ENCODE measurements at places on chromosomes 7 and 10.
A peak's percentile ranks its signal among the peaks of the same experiment; 100 is the strongest.

GRCh38 chr7:68461430-68461829, 1136.8 kb upstream of the AUTS2 start:
- peak; percentile 92 for DNase-seq

- no peak for DNase-seq
These were observed 59.7 kb downstream of the IGF2BP3 start for GRCh38 chr7:23410446-23411183.

DNA sequence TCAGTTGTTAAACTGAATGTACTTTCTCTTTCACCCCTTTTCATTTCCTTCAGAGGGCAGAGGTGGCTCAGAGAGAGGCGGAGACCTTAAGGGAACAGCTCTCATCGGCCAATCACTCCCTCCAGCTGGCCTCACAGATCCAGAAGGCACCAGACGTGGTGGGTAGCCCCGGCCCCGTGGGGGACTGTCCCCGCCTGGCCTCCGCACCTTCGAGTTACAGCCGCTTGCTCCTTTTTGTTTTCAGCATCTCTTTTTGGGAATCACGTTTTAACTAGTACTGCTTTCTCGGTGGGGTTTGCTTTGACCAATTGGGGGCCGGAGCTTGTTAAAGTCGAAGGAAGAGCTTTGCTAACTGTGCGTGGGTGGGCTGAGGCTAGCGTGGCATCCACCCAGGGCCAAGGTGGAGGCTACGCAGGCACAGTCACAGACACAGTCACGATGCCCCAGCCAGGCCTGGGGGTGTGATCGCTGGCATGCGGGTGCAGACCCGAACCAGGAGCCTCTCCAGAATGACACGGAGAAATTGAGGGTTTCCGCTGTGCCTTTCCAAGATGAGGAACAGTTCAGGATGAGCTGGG, 116.2 kb upstream of the SH2B2 start:
- DNase-seq, result no peak

DNA sequence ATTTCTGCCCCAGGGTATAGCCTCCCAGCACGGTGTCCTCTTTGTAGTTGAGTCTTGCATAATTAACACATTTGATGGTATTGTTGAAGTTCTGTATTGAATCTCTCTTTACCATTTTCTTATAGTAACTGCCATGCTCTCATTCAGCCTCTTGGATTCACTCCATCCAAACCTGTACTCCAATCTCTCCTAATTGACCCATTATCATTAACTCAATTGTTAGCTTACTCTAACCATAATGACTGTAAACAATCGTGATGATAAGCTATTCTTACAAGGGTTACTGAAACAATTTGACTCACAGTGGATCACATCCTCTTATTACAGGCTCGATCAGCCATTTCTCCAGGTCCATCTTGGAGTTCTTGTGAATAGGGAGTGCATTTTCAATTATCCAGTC, 191.9 kb upstream of the AGK start:
- no peak for DNase-seq

- DNase-seq, result no peak
These were observed 70.6 kb downstream of the REEP3 start for GRCh38 chr10:63591600-63592379.

DNA sequence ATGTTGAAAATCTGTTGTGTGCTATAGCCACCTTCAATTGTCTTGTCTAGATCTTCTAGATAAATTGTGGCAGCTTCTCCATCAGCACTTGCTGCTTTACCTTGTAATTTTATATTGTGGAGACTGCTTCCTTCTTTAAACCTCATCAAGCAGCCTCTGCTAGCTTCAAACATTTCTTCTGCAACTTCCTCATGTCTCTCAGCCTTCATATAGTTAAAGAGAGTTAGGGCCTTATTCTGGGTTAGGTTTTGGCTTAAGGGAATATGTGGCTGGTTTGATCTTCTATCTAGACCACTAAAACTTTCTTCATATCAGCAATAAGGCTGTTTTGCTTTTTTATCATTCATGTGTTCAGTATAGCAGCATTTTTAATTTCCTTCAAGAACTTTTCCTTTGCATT, 128.2 kb downstream of the ADAM22 start:
- no peak for DNase-seq

DNA sequence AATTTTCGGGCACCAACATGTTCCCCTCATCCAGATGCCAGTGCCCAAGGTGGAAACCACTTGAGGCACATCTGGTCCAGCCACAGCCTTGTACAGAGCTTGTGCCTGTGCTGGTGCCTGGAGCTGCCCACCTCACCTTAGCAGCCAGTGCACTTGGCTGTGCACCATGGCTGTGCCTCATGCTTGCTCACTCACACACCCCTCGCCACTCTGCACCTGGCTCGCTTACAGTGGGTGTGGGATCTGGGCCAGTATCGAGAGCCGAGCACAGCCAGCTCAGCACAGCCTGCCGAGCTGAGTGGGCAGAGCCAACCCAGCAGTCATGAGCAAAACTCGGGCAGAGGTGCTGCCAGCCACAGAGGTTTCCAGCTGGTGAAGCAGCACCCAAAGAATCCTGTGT, 139.9 kb upstream of the NUPR2 start:
- no peak for DNase-seq

DNA sequence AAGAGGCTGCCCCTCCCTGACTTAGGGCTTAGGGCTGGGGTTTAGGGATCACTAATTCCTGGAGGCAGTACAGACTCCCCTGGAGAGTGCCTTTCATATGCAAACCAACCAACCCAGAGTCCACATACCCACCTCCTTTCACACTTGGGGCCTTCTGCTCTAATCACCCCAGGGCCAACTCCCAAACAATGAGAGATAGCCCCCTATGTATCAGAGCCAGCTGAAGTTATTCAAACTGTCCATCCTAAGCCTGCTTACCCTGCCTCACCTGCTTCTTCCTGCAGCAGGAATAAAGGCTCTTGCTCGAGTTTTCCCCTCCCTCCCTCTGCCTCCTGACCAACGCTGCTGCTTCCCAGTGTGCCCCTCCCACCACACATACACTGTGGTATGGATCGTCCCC, 51.8 kb upstream of the SLC35G1 start:
- no peak for DNase-seq

DNA sequence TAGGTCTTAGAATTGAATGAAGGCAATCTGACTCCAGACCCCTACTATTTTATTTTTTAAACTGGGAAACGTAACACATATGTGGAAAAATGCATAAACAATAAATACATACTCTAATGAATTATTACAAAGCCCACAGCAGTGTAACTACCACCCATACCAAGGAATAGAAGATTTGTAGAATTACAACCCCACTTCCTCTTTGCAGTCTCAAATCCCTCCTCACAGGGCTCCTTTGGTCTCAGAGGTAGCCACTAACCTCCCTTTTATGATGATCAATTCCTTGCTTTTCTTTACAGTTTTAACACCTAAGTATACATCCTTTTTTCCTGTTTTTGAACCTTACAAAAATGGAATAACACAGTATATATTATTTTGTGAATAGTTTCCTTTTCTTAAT, 6.7 kb upstream of the CCDC126 start:
- no peak for DNase-seq

DNA sequence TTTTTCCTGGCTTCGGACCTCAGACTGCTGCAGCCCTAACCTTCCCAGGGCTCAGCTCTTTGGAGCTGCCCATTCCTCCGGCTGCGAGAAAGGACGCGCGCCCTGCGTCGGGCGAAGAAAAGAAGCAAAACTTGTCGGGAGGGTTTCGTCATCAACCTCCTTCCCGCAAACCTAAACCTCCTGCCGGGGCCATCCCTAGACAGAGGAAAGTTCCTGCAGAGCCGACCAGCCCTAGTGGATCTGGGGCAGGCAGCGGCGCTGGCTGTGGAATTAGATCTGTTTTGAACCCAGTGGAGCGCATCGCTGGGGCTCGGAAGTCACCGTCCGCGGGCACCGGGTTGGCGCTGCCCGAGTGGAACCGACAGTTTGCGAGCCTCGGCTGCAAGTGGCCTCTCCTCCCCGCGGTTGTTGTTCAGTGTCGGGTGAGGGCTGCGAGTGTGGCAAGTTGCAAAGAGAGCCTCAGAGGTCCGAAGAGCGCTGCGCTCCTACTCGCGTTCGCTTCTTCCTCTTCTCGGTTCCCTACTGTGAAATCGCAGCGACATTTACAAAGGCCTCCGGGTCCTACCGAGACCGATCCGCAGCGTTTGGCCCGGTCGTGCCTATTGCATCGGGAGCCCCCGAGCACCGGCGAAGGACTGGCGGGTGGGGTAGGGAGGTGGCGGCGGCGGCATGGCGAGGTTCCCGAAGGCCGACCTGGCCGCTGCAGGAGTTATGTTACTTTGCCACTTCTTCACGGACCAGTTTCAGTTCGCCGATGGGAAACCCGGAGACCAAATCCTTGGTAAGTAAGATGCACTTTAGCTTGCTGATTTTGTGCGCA, at the start of gene PLXDC2:
PLXDC2 (plus strand) TSS at position 22 of the 820 bp plus-strand sequence.
- no peak for DNase-seq

- DNase-seq, result peak; percentile 45
These were observed 2.0 kb downstream of the SRGN start for GRCh38 chr10:69089638-69090599.

- DNase-seq, result no peak
These were observed 38.1 kb downstream of the RTKN2 start for GRCh38 chr10:62230344-62231121.

DNA sequence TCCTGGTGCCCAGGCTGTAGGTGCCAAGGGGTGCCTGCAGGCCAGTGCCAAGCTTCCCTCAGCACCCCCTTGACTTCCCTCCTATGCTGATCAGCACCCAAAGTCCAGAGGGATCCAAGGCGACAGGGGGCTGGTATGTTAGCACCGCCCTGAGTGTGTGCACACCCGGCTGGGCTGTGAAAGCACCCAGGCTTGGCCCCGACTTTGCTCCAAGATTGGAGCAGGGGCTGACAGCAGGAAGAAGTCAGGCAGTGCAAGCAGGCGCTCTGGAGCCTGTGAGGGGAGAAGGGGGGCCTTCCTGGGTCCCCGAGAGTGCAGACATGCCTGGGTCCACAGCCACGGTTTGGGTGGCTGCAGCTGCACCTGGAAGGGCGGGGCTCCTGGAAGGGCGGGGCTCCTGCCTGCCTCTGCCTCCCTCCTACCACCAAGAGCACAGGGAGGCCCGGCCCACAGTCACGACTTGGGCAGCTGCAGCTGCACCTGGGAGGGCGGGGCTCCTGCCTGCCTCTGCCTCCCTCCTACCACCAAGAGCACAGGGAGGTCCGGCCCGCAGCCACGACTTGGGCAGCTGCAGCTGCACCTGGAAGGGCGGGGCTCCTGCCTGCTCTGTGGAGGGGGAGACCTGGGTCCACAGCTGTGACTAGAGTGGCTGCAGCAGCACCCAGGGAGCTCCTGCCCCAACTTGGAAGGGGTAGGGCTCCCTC, 30.2 kb upstream of the ZMYND11 start:
- no peak for DNase-seq

DNA sequence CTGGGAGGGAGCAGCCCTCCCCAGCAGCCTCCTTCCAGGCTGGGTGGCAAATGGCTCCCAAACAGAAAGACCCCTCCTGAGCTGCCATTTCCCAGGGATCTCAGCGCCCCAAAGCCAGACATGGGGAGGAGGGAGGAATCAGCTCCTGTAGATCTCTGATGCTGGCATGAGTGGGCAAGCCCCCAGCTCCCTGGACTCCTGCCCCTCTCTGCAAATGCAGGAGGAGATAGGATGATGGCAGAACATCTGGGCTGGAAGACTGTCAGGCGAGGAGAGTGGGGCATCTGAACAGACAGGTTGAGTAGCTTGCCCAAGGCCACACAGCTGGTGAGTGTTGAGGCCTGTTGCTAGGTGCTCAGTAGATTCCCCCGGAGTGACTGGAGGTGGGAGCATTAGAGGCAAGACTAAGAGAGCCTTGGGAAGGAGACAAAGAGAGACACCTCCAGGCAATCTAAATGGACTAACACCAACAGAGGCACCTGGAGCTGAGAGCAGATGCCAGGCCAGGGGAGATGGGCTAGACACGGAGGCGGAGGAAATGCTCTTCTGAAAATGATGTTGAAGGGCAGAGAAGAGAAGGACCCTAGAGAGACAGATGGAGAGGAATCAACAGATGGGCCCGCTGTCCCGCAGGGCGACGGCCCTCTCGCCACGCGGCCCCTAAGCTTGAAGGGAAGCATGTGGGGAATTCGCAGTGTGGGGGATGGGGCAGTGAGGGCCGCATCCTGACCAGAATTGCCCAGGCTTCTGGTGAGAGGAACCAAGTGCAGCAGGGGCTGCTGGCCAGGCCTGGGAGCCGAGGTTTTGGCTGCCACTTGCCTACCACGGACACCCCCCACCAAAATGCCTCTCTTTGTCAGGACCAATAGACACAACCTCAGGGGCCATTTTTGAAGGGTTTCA, 84.8 kb upstream of the LRRC4 start:
- no peak for DNase-seq

DNA sequence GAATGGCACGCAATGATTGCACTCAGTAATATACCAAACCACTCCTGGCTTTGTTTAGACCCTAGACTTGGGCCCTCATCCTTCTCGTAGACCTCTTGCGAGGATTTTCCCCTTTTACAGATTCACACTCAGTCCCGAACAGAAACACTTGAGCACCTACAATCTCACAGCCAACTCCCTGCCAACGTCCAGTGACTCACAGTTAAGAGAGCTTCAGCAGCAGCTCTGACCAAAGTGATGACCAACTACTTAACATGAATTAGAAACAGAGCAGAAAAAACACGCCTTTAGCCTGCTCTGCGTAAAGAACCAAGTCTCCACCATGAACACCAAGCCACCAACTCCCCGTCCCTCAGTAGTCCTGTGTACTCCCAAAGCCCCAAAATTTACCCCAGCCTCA, 2.2 kb downstream of the DNAJC30 start:
- no peak for DNase-seq

GRCh38 chr10:3265088-3265487, 92.5 kb upstream of the PITRM1 start:
- DNase-seq, result no peak

GRCh38 chr7:2237109-2237602, 4.4 kb upstream of the MAD1L1 start:
- DNase-seq, result no peak

DNA sequence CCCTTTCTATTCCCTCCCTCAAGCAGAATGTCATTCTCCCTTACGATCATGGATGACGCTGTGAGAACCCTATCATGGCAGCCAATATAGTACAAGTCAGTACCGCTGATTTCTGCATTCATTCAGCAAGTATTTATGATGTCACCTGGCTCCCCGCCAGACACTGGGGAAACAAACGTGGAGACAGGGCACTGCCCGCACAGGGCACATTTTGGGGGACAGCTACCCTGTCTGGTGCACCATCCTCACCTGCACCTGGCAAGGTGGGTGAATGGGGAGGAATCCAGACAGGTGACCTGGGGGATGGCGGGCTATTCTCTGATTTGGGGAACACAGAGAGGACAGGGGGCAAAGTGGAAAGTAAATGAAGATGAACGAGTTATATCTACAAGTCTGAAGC, 28.4 kb downstream of the MKI67 start:
- no peak for DNase-seq

- DNase-seq, result no peak
These were observed 2.7 kb upstream of the HOXA11 start for GRCh38 chr7:27187475-27188385.

DNA sequence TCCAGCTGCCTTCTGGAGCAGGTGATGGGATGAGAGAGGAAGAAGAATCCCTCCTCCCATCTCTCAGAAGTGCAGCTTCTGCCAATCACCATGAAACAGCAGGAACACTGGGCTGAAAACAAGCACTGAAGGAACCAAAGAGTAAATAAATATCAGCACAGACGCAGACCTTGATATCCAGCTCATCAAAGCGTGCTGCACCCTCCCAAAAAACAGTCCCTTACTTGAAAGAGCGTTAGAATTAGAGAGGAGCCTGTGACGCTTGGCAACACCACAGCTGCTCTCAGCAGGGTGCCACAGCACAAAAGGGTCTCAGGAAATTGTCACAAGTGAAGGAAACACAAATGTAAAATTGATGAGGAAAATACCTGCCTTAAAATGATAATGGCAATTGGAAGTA, 39.5 kb downstream of the KLF6 start:
- DNase-seq, result no peak

- DNase-seq, result no peak
These were observed 8.7 kb downstream of the TAF3 start for GRCh38 chr10:7826971-7827370.

GRCh38 chr7:463362-463781, 56.3 kb downstream of the PDGFA start:
- DNase-seq, result no peak
